Gastroesophageal sphincter (tissue), 4 donors: ENCODE measurements at places on chromosomes 3 and 15. TPM values are rescaled to one million over a fixed set of nuclear protein-coding genes. Genes with fewer than 3 reads are reported as not detected.

Gene NME9
- not detected for total RNA-seq

DNA sequence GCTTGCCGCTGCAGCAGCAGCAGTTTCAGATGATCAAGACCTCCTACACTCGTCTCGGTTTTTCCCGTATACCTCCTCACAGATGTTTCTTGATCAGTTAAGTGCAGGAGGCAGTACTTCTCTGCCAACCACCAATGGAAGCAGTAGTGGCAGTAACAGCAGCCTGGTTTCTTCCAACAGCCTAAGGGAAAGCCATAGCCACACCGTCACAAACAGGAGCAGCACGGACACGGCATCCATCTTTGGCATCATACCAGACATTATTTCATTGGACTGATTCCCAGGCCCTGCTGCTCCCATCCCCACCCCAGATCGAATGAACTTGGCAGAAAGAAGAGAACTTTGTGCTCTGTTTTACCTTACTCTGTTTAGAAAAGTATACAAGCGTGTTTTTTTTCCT is 17.6 kb downstream of the CALML4 start:
- peak; percentile 82 for ATAC-seq

DNA sequence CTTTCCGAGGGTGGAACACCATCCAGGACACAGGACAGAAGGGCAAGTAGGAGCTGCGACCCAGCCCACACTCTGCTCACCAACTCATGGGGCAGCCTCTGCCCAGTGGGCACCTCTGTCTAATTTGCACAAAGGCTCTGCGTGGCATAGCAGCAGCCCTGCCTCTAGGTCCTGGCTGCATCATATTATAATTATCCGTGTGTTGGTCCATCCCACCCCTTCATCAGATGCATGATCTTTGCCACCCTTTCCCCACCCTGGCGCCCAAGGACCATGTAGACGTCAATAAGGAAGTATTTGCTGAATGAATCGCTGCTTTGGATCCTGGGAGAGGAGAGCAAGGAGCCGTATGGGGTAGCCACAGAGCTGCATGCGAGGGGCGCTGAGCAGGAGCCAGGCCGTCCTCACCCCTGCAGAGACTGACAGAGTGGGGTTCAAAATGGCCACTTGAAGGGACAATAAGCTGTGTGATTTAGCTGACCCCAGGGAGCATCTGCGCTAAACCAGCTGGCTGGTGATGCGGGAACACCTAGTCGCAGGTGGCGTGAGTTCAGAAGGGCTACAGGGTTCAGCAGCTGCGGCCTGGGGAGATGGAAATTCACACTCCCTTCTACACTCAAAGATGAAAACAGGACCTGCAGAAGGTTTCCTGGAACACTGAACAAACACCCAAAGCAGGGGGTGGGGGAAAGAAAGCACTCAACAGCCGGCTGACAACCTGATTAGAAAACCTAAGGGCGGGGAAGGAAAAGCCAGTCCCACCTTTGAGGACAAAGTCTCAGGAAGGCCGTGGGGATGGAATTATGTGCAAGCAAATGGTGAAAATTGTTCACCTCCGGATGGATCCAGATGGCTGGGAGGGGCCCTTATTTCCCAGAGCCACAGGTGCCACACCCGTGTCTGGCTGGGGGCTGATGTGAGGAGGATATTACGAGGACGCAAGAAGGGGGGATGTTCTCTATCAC is 6.4 kb downstream of the MGLL start:
- ATAC-seq = no peak

- ATAC-seq = no peak
Observed at GRCh38 chr3:30346933-30347320, 259.5 kb upstream of the TGFBR2 start.

Gene EHD4
- 24.0 TPM for total RNA-seq

GRCh38 chr15:70351391-70351790 is 253.7 kb upstream of the TLE3 start:
- no peak for ATAC-seq

Gene ASB14
- not detected for total RNA-seq

DNA sequence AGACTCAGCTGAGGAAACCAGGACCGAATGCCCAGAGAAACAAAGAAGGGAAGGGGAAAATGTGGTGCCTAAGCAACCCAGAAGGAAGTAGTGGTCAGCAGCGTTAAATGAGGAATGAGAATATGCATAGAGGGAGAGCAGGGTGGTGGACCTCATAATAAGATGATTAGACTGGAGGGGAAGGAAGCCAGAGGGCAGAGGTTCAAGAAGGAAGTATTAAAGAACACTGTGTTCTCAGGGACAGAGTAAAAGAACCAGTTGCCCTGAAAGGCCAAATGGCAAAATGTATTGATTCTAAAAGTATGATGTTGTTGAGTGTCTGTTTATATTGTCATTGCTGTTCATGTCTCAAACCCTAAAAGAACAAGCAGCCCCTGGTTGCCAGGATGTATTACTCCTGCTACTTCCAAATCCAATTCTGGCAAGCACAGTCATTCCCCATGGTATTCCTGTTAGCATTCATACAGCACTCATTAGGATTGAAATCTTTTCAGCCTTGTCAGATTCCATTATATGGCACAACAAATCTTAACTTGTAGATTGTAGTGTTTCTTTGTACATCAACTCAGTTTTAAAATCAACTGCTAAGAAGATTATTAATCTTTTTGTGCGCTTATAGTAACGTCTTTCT is 23.4 kb downstream of the P2RY1 start:
- peak; percentile 46 for ATAC-seq

Gene ACVR2B
- total RNA-seq = 5.5 TPM
